SK-N-SH treated with all-trans-retinoic acid at 6 μM for 48 hours (cell line): ENCODE measurements at places on chromosomes 12 and 14.
A peak's percentile ranks its signal among the peaks of the same experiment; 100 is the strongest.

- no peak for ATAC-seq
Observed at GRCh38 chr14:23573384-23574015, 5.1 kb downstream of the JPH4 start.

GRCh38 chr14:100409003-100409360 lies 85.8 kb downstream of the SLC25A47 start:
- no peak; the same call in 2 of the 3 replicates for ATAC-seq

- ATAC-seq: no peak
Observed at GRCh38 chr12:27233814-27234213, 10.3 kb upstream of the STK38L start.

GRCh38 chr12:6450869-6451347 lies 934 bp upstream of the TAPBPL start:
- no peak for ATAC-seq

- no peak for ATAC-seq
Observed at GRCh38 chr14:100618318-100618693, 31.1 kb upstream of the BEGAIN start.

DNA sequence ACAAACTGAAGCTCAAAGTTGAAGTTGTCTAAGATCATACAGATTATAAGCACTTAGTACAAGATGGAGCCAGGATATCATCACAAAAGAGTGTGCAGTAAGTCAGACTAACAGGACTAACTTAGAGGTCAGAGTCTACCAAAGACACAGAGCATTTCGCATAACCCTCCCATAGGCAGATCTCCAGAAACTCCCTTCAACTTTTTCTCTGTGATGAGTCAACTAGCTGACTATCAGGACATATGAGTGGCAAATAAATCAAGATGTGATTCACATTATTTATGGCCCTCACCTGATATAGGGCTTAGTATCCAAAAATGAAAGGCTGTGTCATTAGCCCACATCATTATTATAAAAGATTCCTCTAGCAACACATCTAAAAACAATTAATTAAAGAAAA lies 484.6 kb downstream of the GALC start:
- ATAC-seq: no peak

DNA sequence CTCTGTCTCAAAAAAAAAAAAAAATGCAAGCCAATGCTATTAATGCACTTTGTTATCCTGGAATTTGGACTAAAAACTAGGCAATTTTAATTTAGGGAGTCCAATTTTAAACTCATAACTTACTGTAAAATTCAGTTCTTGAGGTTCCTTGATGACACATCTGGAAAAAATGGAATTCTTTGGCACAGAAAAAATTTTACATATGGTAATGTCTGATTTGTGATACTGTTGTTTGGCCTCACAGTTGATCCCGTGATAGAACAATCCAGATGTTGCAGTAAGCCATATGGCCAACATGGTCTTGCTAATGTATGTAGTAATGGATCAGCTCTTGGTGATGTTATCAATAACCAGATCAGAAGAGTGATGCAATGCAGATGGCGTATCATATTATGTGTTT lies 1089.8 kb downstream of the FLRT2 start:
- no peak for ATAC-seq

- ATAC-seq: no peak
Observed at GRCh38 chr14:102200690-102201352, 61.1 kb downstream of the WDR20 start.

DNA sequence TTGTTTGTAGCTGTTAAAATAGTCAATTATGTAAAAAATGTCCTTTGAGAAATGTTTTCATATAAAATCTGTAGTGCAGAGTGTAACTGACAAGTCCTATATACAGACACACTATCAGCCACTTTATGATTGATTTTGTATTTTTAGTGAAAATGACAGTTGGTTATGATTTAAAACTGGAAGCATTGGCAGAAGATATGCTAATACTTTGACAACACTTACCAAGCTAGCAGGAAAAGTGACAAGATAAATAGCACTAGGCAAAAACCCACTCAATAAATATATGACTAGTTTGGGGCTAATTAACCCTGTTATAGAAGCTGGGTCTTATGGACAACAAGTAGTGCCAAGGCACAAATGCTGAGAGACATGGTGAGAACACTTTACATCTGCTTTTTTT lies 772.9 kb upstream of the NOVA1 start:
- ATAC-seq: no peak

DNA sequence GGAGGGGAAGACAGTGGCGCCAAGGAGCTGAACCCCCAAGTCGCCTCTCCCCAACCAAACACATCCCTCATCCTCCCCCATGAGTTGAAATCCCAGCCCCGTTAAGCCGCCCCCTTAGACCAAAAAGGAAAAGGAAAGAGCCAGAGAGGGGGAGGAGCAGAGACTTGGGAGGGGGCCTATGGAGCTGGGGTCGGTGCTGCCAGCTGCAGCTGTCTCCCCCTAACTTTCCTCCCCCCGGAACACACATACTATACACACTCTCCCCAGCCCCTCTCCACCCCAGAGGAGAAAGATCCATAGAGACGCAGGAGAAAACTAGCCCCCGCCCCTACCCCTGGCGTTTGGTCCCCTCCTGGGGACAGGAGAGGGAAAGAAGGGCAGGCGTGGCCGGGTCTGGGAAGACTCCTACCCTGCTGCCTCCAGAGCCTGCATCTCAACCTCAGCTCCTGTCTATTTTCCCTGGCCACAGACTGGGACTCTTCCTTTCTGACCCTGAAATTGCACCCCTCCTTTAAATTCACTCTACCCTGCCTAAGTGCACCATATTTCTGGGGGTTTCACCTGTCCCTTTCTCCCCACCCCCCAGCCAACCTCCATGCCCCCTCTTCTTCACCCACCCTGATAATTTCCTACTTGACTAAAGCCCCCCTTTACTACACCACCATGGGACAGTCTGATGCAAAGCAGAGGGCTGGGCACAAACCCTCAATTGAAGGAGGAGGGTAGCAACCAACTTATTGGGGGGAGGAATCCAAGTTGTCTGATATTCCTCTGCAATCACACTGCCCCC lies 1.7 kb upstream of the HOXC9 start:
- no peak for ATAC-seq

GRCh38 chr14:25833341-25834126 lies 764.3 kb downstream of the NOVA1 start:
- ATAC-seq: peak; percentile 74

DNA sequence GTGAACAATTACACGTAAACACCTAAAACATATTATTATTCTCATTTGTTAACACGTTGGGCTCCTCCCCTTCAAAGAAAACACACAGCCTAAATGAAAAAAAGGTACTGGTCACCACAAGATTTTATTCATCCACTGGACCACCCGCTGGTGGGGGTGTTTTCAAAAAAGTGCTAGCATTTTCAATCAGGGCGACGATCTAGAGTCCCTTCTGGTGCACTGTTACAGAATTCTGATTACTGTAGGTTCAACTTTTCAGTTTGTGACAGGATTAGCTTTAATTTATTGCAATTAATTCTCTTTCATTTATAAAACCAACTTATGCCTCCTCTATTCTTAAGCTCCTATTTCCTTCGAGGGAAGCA lies 443 bp downstream of the MAGOHB start:
- ATAC-seq: no peak

DNA sequence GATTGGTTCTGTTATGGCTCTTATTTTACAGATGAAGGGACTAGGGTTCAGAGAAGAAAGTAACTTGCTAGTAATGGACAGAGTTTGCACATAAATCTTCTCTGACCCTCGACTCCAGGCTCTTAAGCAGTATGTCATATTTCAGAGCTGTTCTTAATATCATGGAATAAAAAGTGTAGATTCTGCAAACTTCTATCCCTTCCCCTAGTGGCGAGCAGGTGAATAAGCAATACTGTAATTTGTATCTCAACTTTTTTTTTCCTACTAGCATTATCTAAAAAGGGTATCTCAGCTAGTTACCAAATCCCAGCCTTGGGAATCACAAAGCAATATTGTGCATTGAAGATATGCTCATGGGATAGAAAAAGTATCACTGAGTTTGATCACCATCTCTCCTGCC lies 83.2 kb downstream of the ANO4 start:
- ATAC-seq: no peak

GRCh38 chr14:99132821-99133635 lies 139.0 kb downstream of the BCL11B start:
- no peak for ATAC-seq

DNA sequence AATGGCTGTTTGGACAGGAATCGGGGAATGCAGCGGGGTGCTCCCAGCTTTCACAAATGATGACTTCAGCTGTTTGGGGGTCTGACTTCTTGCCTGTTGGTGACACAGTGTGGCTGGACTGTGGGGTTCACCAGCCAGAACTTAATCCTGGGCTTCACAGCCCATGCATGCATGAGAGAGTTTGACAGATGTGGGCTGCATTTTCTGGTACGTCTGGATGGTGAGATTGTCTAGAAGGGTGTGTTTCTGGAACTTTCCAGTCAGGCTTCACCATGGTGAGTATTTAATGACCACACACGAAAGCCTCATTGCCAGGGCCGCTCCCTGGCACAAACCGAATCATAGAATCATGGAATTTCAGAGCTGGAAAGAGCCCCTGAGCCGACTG lies 29.6 kb downstream of the CHST11 start:
- ATAC-seq: no peak

DNA sequence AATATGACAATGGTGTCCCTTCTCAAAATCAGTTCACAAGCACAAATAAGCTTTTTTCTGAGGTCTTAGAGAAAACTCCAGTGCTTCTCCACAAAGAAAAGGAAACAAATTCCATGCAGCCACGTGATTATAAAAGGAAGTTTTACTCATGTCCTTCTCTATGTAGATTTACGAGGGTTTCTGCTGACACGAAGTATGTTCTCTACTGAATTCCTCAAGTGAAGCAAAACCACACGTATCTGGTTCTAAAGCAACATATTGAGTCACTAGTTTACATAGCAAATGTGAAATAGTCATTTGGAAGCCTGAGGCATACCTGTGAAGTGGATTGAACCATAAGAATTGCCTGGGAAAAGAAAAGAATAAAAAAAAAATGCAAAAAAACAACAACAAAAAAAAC lies 31.9 kb downstream of the BMP4 start:
- ATAC-seq: no peak

- ATAC-seq: no peak
Observed at GRCh38 chr14:103118018-103118662, 5.1 kb upstream of the TNFAIP2 start.

DNA sequence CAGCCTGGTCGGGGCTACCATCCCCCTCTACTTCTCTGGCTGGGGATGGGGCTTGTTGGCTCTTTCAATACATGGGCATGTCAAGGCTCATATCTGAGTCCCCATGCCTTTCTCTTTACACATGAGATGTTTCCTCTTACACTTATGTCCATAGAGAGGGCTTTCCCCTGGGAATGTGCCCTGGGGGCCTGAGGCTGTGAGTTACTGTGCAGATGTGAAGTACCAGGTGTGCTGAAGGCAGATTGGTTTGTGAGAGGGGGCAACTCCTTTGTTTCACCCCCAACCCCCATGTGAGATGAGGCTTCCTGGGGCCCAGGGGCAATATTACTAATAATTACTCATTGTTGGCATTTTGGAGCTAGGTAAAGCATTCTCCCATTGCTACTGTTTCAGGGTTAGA lies 32.8 kb downstream of the NRXN3 start:
- no peak for ATAC-seq

- ATAC-seq: peak; percentile 66
Observed at GRCh38 chr12:105882404-105882803, 256.4 kb downstream of the NUAK1 start.

DNA sequence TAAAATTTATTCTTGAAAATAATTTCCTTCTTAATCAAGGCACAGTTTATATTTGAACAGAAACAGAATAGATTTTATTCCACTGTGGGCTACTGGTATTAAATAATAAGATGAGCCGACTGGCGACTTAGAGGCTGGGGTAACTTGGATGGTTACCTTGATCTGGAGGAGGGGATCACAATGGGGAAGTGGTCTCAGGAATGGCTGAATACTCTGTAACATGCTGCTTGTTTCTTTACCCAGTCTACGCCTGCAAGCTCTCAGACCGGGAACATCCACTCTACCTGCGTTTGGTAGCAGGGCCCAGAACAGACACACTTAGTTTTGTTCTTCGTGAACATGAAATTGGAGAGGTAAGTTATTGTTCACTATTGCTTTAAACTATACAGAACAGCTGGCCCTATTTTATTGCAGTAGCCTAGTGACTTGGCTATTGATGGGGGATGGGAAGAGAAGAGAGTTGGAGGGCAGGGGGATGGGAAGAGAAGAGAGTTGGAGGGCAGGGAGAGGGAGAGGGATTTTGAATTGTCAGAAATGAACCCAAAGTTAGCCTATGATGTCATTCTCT lies 67.9 kb downstream of the GNS start:
- no peak; the same call in 2 of the 3 replicates for ATAC-seq

DNA sequence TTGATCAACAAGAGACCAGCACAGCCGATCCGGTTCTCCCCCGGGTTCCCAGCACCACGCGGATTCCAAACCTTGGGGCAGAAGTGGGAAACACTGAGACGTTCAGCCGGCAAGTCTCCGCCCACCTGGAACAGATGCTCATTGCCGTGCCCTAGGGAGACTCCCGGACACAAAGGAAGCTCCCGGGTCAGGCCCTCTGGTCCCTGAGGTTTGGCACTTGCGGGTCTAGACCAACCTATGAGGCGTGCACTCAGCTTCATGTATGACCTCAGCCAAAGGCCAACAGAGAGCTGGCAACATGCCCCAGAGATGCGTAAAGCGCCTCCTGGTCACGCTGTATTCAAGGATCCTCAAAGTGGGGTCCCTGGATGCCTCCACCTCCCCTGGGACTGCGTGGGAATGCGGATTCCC lies 2.5 kb downstream of the RIMBP2 start:
- no peak for ATAC-seq

DNA sequence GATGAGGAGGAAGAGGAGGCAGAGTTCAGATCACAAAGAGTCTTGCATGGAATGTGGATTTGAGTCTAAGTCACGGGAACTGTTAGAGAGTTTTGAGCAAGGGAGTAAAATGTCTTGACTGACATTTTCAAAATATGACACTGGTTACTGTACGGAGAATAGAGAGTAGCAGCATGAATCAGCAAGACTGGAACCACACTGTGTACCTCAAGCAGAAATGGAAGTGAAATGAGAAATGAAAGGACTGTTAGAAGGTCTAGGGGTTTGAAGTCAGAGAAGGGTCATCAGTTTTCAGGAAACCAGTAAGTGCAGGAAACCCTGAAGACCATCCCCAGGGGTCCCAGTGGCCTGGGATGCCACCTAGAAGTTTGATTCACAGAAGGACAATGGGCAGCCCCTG lies 236.3 kb downstream of the GALC start:
- no peak for ATAC-seq

- ATAC-seq: no peak
Observed at GRCh38 chr12:72011374-72011773, 72.7 kb downstream of the TPH2 start.

DNA sequence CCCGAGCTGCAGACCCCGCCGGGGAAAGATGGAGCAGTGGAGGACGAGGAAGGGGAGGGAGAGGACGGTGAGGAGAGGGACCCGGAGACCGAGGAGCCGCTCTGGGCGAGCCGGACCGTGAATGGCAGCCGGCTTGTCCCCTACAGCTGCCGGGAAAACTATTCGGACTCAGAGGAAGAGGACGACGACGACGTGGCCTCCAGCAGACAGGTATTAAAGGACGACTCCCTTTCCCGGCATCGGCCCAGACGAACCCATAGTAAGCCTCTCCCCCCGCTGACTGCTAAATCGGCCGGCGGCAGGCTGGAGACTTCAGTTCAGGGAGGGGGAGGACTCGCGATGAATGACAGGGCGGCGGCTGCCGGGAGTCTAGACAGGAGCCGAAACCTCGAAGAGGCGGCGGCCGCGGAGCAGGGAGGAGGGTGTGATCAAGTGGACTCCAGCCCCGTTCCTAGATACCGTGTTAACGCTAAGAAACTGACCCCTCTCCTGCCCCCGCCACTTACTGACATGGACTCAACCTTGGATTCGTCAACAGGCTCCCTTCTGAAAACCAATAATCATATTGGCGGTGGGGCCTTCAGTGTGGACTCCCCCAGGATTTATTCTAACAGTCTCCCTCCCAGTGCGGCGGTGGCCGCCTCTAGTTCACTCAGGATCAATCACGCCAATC lies 962 bp downstream of the LEMD3 start:
- peak; percentile 64 for ATAC-seq
